ENCODE measurements at places on chromosomes 5 and 9. TPM values are rescaled to one million over a fixed set of nuclear protein-coding genes. Genes with fewer than 3 reads are reported as not detected.

Gene MED22
- total RNA-seq = 21.9 TPM

Gene SH3GL2
- total RNA-seq = 3.6 TPM

Gene IL5
- total RNA-seq = not detected

Gene MPDZ
- total RNA-seq = 40.9 TPM

Gene ZDHHC11
- total RNA-seq = 0.70 TPM

Gene RCL1
- 10.7 TPM for total RNA-seq

Gene NR5A1
- not detected for total RNA-seq

Gene GKAP1
- 0.78 TPM for total RNA-seq

Gene TNFSF15
- total RNA-seq = 48.1 TPM

Gene C5orf46
- total RNA-seq = not detected

Gene SEMA4D
- 5.6 TPM for total RNA-seq

Gene IFNA13
- total RNA-seq = not detected

Gene TMEM215
- total RNA-seq = not detected

Gene TAF11L4
- not detected for total RNA-seq

Gene SNCAIP
- total RNA-seq = 18.4 TPM

Gene FYB1
- not detected for total RNA-seq
